Kidney (tissue), 22 donors: ENCODE measurements at places on chromosomes 12 and 14. TPM values are rescaled to one million over a fixed set of nuclear protein-coding genes. Genes with fewer than 3 reads are reported as not detected.

CIDEB gene
- 22.4 TPM for total RNA-seq

RERG gene
- total RNA-seq = 44.7 TPM

PLBD1 gene
- total RNA-seq = 28.6 TPM

LHX5 gene
- total RNA-seq = not detected

ZNF219 gene
- total RNA-seq = 24.6 TPM

CATSPERB gene
- total RNA-seq = 2.1 TPM

HOXC12 gene
- not detected for total RNA-seq

CBLN3 gene
- total RNA-seq = 1.3 TPM

DNA sequence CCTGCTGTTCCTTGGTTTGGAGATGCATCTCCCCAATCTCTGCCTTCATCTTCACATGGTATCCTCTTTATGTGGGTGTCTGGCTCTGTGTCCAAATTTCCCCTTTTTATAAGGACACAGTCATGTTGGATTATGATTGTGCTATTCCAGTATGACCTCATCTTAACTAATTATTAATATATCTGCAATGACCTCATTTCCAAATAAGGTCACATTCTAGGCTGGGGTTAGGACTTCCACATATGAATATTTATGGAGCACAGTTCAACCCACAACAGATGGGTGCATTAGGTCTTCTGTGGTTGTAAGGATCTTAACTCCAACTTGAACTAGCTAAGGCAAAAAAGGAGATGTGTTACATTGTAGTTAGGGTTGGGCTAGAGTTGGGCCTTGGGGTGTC is 69.4 kb downstream of the ADCK1 start:
- H3K27me3 ChIP-seq = no peaks in the 10 kb centered on the region
- H3K36me3 ChIP-seq = no peaks in the 10 kb centered on the region
- no peak overlapping the region for H3K27ac ChIP-seq
- no peak overlapping the region for H3K4me3 ChIP-seq
- DNase-seq = no peak

DNA sequence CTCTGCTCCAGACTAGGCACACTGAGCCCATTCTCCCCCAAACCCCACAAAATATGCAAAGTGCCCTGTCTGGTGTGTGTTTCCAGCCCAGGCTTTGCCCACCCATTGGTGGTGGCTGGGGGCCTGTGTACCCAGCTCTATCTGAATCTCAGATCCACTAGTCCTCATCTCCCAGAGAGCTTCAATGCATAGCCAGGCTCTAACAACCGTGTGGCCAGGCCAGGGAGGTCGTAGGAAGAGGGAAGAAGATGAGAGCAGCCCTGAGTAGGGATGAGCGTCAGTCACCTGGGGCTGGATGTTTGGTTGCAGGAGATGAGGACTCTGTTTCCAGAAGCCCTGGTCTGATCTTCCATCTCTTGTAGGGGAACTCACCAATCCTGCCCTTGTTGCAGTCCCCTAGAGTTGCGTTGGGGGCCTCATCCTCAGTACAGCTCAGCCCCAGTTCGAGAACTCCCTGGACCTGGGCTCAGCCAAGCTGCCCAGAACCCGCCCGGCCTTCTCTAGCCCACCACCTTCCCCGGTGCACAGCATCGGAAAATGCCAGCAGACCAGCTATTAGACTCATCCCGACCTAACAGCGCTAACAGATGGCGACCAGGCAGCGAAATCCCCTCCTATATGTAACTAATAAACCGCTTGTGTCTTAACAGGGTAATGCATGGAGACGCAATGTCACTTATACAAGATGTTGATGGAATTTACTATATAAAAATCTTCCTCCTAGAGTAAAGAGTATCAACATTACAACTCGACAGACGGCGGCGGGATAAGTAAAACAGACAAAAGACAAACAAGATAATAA is 3.2 kb upstream of the LHX5 start:
- DNase-seq = no peak
- H3K4me1 ChIP-seq = no peaks in the 10 kb centered on the region
- no peak overlapping the region for H3K4me3 ChIP-seq
- H3K27me3 ChIP-seq = peaks cover 68% of the 10 kb centered on the region

DNA sequence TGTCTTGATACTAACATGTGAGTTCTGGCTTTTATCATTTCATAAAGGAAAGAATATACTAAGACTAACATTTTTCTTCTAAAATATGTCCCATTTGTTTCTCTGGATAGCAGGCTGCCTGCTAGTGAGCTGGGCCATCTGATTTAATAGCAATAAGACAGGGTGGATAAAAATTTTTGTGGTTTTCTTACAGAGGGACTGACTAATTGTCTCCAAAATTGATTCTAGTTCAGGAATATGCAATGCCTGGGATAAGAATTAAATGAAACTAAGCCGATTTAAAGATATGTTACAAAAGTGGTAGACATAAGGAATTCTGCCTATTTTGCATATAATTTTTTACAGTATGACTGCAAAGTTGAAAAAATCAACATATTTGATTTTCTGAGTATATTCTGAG is 252.9 kb upstream of the NAV3 start:
- no peaks in the 10 kb centered on the region for H3K27me3 ChIP-seq
- H3K4me1 ChIP-seq = no peaks in the 10 kb centered on the region
- no peak overlapping the region for H3K4me3 ChIP-seq
- H3K27ac ChIP-seq = no peak overlapping the region

- no peak for DNase-seq
- no peak overlapping the region for H3K27ac ChIP-seq
Observed at GRCh38 chr12:24631676-24632426, 317.1 kb downstream of the BCAT1 start.

- H3K27me3 ChIP-seq = no peaks in the 10 kb centered on the region
- DNase-seq = no peak
Observed at GRCh38 chr14:54048311-54048710, 91.7 kb upstream of the BMP4 start.

DNA sequence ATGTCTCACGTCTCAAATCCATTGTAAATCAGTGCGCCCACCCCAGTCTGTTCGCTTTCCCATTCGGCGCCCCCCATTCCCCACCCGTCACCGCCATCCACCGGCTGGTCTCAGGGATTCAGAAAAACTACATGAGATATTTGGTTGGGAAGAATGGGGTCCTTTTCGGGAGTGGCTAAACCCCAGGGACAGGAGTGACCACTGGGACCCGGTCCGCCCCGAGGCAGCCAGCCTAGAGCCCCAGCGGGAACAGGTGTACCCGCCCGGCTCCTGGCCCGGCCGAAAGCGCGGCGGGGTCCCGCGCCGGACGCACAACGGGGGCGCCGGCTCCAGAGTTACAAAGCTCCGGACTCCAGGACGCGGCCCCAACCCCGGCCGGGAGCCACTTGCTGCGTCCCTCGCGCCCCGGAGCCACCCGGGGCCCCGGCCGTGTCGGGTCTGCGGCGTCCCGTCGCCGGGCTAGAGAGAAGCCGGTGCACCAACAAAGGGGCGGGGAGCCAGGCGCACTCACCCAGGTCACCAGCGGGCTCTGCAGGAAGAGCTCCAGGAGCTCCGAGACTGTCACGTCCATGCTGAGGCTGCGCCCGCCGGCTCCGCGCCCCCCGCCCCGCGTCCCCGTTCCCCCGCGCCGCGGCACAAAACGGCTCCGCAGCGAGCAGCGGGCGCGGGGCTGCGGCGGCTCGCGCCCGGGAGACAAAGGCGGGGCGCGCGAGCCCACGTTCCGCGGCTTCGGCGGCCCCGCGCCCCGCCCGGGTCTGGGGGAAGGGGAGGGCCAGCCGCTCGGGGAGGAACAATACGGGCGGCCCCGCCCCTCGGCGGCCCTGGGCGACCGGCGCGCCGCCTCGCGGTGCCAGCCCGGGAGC is at the start of gene CCDC88C:
CCDC88C (minus strand) TSS at position 701 of the 863 bp plus-strand sequence; CDS start at position 571, 130 bp downstream.
- peak; percentile 76 for DNase-seq
- no peaks in the 10 kb centered on the region for H3K27me3 ChIP-seq
- peak within 1 kb of the TSS; percentile 42 for H3K4me3 ChIP-seq
- peaks cover 22% of the 10 kb centered on the region for H3K4me1 ChIP-seq

DNA sequence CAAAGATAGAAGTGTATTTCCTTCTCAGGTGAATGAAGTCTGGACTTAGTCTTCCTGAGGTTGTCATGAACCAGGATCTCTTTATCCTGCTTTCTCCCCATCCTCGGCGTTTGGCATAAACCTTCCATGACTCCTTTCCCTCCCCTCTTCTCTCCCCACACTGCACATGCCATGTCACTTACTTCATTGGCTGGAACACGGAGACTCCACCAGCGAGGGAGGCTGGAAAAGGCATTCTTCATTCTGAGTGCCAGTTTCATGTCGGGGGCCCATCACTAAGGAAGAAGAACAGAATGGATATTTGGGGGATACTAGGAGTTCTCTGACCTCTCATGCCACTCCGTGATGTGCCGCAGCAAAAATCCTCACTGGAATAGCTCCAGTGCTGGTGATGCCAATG is 105.6 kb downstream of the VCPKMT start:
- DNase-seq = no peak
- H3K36me3 ChIP-seq = no peaks in the 10 kb centered on the region
- no peaks in the 10 kb centered on the region for H3K4me1 ChIP-seq
- H3K4me3 ChIP-seq = no peak overlapping the region
- no peaks in the 10 kb centered on the region for H3K27me3 ChIP-seq
- no peak overlapping the region for H3K27ac ChIP-seq

GRCh38 chr14:77180726-77181602 is 634 bp upstream of the TMEM63C start:
- H3K27me3 ChIP-seq = no peaks in the 10 kb centered on the region
- H3K4me3 ChIP-seq = peak overlapping the region; percentile 56
- no peak overlapping the region for H3K27ac ChIP-seq
- H3K4me1 ChIP-seq = peaks cover 5% of the 10 kb centered on the region

DNA sequence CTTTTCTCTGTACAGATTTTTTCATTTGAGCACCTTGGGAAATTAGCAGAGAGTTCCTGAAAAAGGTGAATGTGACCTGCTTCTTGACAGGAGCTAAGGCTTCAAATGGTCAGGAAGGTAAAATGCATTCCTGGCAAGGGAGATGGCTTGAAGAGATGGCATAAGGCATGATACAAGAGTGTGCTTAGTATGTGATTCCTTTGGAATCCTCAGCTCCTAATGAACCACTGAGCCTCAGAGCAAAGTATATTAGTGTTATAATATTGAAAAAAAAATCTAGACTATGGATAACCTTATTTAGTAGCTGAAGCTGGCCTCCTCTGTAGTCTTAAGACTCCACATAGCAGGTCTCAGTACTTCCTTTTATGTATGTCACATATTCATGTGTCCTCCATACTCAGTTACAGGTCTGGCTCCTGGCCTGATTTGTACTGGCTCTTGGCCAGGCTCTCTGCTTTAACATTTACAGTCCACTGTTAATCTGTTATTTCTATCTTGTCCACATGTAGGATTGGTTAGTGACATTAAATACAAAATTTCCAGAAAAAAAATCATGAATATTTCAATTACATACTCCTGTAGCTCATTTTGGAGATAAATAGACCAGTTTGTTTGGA is 17.9 kb downstream of the TOGARAM1 start:
- no peaks in the 10 kb centered on the region for H3K36me3 ChIP-seq
- DNase-seq = no peak
- H3K4me1 ChIP-seq = no peaks in the 10 kb centered on the region
- H3K27me3 ChIP-seq = no peaks in the 10 kb centered on the region

GRCh38 chr12:112528521-112528920 is 109.8 kb downstream of the PTPN11 start:
- no peaks in the 10 kb centered on the region for H3K27me3 ChIP-seq
- no peak overlapping the region for H3K27ac ChIP-seq
- no peak for DNase-seq
- no peaks in the 10 kb centered on the region for H3K36me3 ChIP-seq
- no peak overlapping the region for H3K4me3 ChIP-seq
- H3K4me1 ChIP-seq = no peaks in the 10 kb centered on the region

- no peak for DNase-seq
- H3K36me3 ChIP-seq = no peaks in the 10 kb centered on the region
- no peaks in the 10 kb centered on the region for H3K4me1 ChIP-seq
Observed at GRCh38 chr12:86249276-86249675, 6.9 kb downstream of the MGAT4C start.

GRCh38 chr14:54102051-54102456 is 145.4 kb upstream of the BMP4 start:
- H3K27ac ChIP-seq = no peak overlapping the region
- no peak for DNase-seq
- H3K27me3 ChIP-seq = no peaks in the 10 kb centered on the region
- H3K4me1 ChIP-seq = no peaks in the 10 kb centered on the region
- no peaks in the 10 kb centered on the region for H3K36me3 ChIP-seq
- H3K4me3 ChIP-seq = no peak overlapping the region

GRCh38 chr12:18567787-18568186 is 170.0 kb downstream of the PLCZ1 start:
- H3K27me3 ChIP-seq = no peaks in the 10 kb centered on the region
- no peak for DNase-seq
- no peak overlapping the region for H3K27ac ChIP-seq
- H3K36me3 ChIP-seq = no peaks in the 10 kb centered on the region
- H3K4me1 ChIP-seq = no peaks in the 10 kb centered on the region

- H3K4me1 ChIP-seq = no peaks in the 10 kb centered on the region
- H3K36me3 ChIP-seq = no peaks in the 10 kb centered on the region
- H3K4me3 ChIP-seq = no peak overlapping the region
- no peaks in the 10 kb centered on the region for H3K27me3 ChIP-seq
- no peak overlapping the region for H3K27ac ChIP-seq
Observed at GRCh38 chr12:86456241-86456640, 200.1 kb upstream of the MGAT4C start.

GRCh38 chr12:45431126-45431525 is 215.2 kb downstream of the ANO6 start:
- no peak overlapping the region for H3K27ac ChIP-seq
- no peak for DNase-seq
- H3K27me3 ChIP-seq = no peaks in the 10 kb centered on the region
